ENCODE measurements at places on chromosomes 6 and 20. TPM values are rescaled to one million over a fixed set of nuclear protein-coding genes. Genes with fewer than 3 reads are reported as not detected.

LY6G6F gene
- not detected for total RNA-seq

DNA sequence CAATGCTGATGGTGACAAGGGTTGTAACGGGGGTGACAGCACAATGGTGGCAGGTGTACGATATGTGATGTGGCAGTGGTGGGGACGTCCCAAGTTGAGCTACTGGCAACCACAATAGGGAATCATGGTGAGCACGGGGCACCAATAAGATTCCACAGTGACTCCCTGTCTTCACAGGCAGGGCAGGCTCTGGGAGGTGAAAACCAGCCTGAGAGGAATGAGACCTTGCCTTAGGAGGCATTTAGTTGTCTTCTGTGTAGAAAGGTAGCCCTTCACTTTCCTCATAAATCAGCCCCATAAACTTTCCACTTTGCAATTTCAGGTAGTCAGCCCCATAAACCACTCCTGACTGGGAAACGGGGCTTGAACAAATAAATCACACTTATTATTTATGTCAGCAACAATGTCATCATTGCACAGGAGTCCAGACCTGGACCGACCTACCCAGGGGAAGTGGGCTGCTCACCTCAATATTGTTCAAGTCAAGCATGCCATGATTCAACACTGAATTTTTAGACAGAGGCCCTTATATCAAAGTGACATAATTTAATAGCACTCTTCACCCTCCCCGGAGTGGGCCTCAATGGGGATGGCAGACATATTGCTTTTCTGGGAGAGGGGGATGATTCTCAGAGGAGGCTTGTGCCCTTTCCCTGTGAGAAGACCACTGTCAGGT, 150.8 kb downstream of the CDC5L start:
- H3K27ac ChIP-seq, result no peak overlapping the region
- no peak for DNase-seq
- H3K27me3 ChIP-seq, result no peaks in the 10 kb centered on the region

GRCh38 chr6:124330197-124330596, 526.5 kb downstream of the NKAIN2 start:
- no peak overlapping the region for H3K4me3 ChIP-seq
- no peak for DNase-seq

- no peaks in the 10 kb centered on the region for H3K36me3 ChIP-seq
- no peaks in the 10 kb centered on the region for H3K27me3 ChIP-seq
- no peak for DNase-seq
- no peak overlapping the region for H3K4me3 ChIP-seq
These were observed 29.9 kb downstream of the JPH2 start for GRCh38 chr20:44157061-44157460.

SNAP25 gene
- total RNA-seq, result 1.9 TPM

GRCh38 chr6:37126493-37126958, 43.4 kb upstream of the PIM1 start:
- peaks cover 28% of the 10 kb centered on the region for H3K4me1 ChIP-seq
- DNase-seq, result no peak
- no peak overlapping the region for H3K4me3 ChIP-seq
- no peak overlapping the region for H3K27ac ChIP-seq
- H3K27me3 ChIP-seq, result no peaks in the 10 kb centered on the region

KCNK17 gene
- 3.7 TPM for total RNA-seq

TAP2 gene
- 56.4 TPM for total RNA-seq

CAGE1 gene
- not detected for total RNA-seq

DNA sequence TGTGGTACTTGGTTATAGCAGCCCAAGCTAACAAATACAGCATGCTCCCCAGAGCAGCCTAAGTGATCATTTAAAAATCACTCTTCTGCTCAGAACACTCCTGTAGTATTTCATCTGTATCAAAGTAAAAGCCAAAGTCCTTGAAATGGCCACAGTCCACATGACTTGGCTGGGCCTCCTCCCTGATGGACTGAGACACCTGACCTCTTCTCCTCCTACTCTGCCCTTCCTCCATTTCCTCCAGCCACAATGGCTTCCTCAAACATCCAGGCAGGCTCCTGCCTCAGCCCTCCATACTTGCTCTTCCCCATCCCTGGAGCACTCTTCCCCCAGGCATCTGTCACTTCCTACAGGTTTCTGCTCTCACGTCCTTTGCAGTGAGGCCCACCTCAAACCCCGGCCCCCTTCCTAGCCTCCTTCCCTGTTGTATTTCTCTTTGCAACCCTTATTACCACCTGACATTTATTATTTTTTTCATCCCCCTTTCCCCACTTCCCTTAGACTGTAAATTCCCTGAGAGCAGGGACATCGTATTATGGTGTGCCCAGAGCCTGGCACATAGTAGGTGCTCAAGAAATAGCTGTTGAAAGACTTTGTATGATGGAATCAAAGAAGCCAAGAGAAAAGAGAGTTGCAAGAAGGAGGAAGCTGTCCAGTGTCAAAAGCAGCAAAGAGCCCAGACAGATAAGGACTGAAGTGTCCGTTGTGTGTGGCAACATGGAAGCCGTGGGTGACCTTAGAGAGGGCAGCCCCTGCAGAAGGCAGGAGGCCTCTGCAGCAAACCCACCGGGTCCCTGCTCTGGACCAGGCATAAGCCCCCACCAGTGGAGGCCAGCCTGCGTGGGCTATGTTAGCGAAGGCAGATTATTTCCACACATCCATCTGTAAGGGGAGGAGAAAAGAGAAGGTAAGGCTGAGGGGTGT, 87.5 kb downstream of the TRERF1 start:
- H3K27me3 ChIP-seq, result no peaks in the 10 kb centered on the region
- no peak overlapping the region for H3K27ac ChIP-seq

GRCh38 chr6:43932259-43933147, 162.5 kb downstream of the VEGFA start:
- peaks cover 7% of the 10 kb centered on the region for H3K4me1 ChIP-seq
- peak; percentile 34 for DNase-seq
- no peaks in the 10 kb centered on the region for H3K27me3 ChIP-seq
- no peak overlapping the region for H3K4me3 ChIP-seq

PI3 gene
- 4.1 TPM for total RNA-seq

NDUFAF5 gene
- 20.1 TPM for total RNA-seq

DNA sequence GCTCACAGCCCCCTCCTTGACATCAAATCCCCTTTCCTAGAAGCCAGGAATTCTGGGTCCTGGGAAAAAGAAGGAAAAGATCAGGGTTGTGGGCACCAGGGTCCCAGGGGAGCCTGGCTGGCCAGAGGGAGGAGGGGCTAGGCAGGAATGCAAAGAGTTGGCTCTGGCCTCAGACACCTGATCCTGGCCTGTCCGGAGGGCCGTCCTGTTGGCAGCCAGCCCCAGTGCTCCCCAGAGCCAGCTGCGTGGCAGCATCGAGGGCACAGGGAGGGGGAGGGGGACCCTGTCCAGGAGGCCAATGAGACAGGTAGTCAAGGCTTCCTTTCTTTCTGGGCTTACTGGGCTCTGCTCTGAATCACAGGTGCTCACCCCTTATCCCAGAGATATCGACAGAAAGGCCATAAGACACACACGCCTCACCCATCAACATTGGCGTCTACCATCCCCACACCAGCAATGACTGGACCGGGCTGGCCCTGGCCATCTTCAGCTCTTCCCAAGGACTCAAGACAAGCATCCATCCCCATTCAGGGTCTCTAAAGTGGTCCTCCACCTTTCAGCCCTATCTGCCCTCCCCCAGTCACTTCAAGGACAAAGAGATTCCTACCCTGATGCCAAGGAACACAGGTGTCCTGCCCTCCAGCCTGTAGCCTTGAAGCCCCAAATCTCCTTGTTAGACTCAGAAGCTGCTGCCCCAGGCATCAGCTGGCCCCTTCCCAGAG, 723 bp downstream of the COL11A2 start:
- H3K27me3 ChIP-seq, result peaks cover 19% of the 10 kb centered on the region
- H3K4me1 ChIP-seq, result peaks cover 12% of the 10 kb centered on the region
- DNase-seq, result no peak
- no peak overlapping the region for H3K27ac ChIP-seq
- H3K4me3 ChIP-seq, result no peak overlapping the region
- peaks cover 26% of the 10 kb centered on the region for H3K36me3 ChIP-seq

- no peaks in the 10 kb centered on the region for H3K27me3 ChIP-seq
- H3K36me3 ChIP-seq, result no peaks in the 10 kb centered on the region
- no peak overlapping the region for H3K4me3 ChIP-seq
- no peak for DNase-seq
These were observed 2.2 kb upstream of the BFSP1 start for GRCh38 chr20:17533396-17533795.

LY86 gene
- total RNA-seq, result 13.8 TPM

GRCh38 chr6:49662231-49662891, 25.7 kb upstream of the RHAG start:
- DNase-seq, result no peak
- H3K4me3 ChIP-seq, result no peak overlapping the region
- H3K36me3 ChIP-seq, result no peaks in the 10 kb centered on the region
- no peaks in the 10 kb centered on the region for H3K27me3 ChIP-seq
- H3K4me1 ChIP-seq, result no peaks in the 10 kb centered on the region

DNA sequence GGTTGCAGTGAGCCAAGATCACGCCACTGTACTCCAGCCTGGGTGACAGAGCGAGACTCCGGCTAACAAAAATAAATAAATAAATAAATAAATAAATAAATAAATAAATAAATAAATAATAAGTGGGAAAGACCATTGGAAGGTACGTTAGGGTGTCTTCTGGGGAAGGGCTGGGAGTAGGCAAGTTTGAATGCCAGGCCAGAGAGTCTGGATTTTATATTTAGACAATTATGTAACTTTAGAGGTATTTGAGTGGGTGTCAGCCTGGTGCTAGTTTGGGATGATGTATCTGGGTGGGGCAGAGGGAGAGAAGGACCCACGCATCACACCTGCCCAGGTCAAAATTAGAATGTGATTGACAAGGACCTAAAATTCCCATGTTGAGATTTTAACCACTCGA, 108.5 kb upstream of the PRND start:
- no peaks in the 10 kb centered on the region for H3K4me1 ChIP-seq
- DNase-seq, result no peak
- no peak overlapping the region for H3K27ac ChIP-seq
- H3K27me3 ChIP-seq, result no peaks in the 10 kb centered on the region
- no peak overlapping the region for H3K4me3 ChIP-seq
- no peaks in the 10 kb centered on the region for H3K36me3 ChIP-seq

NMBR gene
- not detected for total RNA-seq

DNA sequence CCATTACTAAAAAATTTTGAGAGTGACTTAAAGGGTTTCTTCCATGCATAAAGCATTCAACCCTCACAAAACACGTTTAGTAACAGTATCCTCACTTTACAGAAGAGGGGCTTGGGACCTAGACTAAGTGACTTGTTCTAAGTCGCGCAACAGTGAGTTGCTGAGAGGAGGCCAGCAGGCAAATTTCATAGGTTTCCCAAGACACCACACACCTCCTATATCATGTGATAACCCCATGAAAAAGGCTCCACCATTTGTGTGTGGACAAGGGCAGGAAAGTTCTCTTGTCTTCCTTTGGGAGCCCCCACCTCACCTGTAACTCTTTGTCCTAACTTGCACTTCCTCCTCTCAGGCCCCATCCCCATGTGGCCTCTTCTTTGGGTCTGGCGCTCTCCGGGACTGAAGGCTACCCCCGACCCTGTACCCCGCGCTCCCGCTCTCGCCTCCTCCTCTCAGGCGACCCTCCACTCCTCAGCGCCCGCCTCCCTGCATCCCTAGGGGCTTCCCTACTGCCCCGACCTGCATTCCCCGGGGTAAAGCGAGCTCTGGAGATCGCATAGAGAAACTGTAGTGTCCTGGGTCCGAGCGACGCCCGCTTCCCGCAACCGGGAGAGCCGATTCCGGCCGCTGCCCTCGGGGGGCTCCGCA, 392 bp downstream of the PSMB8 start:
- H3K4me3 ChIP-seq, result peak overlapping the region; percentile 94
- peaks cover 39% of the 10 kb centered on the region for H3K4me1 ChIP-seq
- no peak for DNase-seq
- H3K27ac ChIP-seq, result peak overlapping the region; percentile 98
- no peaks in the 10 kb centered on the region for H3K27me3 ChIP-seq

MRPL18 gene
- total RNA-seq, result 46.0 TPM

TTI1 gene
- total RNA-seq, result 16.3 TPM

- no peak overlapping the region for H3K27ac ChIP-seq
- no peaks in the 10 kb centered on the region for H3K36me3 ChIP-seq
- no peaks in the 10 kb centered on the region for H3K4me1 ChIP-seq
- H3K27me3 ChIP-seq, result no peaks in the 10 kb centered on the region
These were observed 53.7 kb downstream of the BMP7 start for GRCh38 chr20:57212534-57213276.

- no peaks in the 10 kb centered on the region for H3K36me3 ChIP-seq
- H3K4me1 ChIP-seq, result peaks cover 13% of the 10 kb centered on the region
- H3K27ac ChIP-seq, result no peak overlapping the region
- DNase-seq, result no peak
These were observed 524 bp downstream of the C20orf203 start for GRCh38 chr20:32672982-32673851.

DNA sequence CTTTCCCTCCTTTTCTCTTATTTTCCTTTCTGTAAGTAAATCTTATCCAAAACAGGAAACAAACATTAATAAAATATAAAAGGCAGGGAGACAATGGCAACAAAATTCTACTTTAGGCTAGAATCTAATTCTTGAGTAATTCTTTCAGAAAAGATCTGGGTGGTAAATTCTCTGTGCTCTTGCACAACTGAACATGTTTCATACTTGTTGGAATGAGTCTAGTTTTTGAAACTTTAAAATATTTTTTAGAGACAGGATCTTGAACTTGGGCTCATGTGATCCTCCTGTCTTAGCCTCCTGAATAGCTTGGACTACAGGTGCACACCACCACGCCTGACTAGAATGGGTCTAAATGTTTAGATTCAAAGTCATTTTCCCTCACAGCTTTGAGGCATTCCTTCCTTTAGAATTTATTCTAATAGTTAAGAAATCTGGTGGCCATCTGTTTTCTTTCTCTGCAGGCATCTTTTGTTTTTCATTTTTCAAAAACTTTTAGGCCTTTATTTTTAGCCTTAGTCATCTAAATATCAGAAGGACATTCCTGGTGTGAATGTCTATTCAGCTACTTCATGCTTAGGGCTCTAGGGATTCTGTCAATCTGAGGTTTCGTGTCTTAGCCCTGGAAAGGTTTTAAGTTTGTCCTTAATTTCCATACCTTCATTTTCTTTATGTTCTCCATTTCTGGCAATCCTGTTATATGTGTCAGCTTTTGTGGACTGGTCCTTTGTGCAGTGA, 76.5 kb downstream of the CDKAL1 start:
- no peak overlapping the region for H3K27ac ChIP-seq
- H3K4me3 ChIP-seq, result no peak overlapping the region
- DNase-seq, result no peak

DNA sequence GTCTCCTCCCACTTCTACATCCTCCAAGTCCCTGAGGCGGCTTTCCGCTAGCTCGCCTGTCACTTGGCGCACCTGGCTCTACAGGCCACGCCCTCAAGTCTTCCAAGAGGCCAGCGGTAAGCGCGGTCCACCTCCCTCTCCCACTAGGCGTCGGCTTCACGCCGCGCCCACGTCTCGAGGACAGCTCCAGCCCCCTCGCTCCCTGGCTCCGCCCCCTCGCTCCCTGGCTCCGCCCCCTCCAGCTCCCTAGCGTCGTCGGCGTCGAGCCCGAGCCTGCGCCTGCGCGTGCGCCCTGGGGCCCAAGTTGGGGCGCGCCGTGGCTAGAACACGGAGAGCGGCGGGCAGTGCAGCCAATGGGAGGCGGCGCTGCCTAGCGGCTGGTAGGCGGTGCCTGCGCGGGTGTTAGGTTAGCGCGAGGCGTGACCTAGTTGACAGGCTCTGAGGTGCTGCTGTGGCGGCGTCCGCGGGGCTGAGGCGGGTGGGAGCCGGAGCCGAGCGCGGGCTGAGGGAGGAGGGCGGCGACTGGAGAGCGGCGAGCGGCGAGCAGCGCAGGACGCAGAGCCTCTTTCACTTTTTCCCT, at the start of gene MACROD2:
Gene MACROD2, plus strand, starts transcription at position 431 of the 580 bp plus-strand sequence.
- no peaks in the 10 kb centered on the region for H3K27me3 ChIP-seq
- H3K4me1 ChIP-seq, result no peaks in the 10 kb centered on the region
- DNase-seq, result peak; percentile 98
- H3K27ac ChIP-seq, result peak within 1 kb of the TSS; percentile 34

SERPINB1 gene
- total RNA-seq, result 101 TPM
